ENCODE measurements at places on chromosomes 1 and 21.

- no peaks in the 10 kb centered on the region for H3K27me3 ChIP-seq
- peak; percentile 83 for ATAC-seq
- H3K4me3 ChIP-seq, result no peak overlapping the region
- peak overlapping the region; percentile 80 for H3K27ac ChIP-seq
These were observed 30.6 kb downstream of the MORN1 start for GRCh38 chr1:2360588-2361364.

- no peak overlapping the region for H3K27ac ChIP-seq
- H3K27me3 ChIP-seq, result no peaks in the 10 kb centered on the region
- H3K36me3 ChIP-seq, result no peaks in the 10 kb centered on the region
- no peak overlapping the region for H3K4me3 ChIP-seq
These were observed 18.4 kb upstream of the DESI2 start for GRCh38 chr1:244634546-244634945.

DNA sequence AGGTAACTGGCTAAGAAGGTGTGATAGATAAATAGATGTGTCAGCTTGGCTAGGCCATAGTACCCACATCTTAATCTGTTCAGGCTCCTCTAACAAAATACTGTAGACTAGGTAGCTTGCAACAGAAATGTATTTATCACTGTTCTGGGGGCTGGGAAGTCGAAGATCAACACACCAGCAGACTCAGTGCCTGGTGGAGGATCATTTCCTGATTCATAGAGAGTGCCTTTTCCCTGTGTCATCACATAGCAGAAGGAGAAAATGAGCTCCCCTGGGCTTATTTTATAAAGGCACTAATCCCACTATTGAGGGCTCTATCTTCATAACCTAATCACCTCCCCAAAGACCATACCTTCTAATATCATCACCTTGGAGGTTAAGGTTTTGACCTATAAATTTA lies 532.7 kb upstream of the OLFM3 start:
- H3K27ac ChIP-seq, result no peak overlapping the region
- no peaks in the 10 kb centered on the region for H3K4me1 ChIP-seq
- ATAC-seq, result no peak
- no peaks in the 10 kb centered on the region for H3K36me3 ChIP-seq

GRCh38 chr1:174217787-174218574 lies 58.7 kb downstream of the RABGAP1L start:
- H3K36me3 ChIP-seq, result no peaks in the 10 kb centered on the region
- ATAC-seq, result no peak
- peak overlapping the region; percentile 49 for H3K27ac ChIP-seq
- H3K27me3 ChIP-seq, result no peaks in the 10 kb centered on the region
- H3K4me1 ChIP-seq, result peaks cover 4% of the 10 kb centered on the region
- no peak overlapping the region for H3K4me3 ChIP-seq

- H3K4me3 ChIP-seq, result no peak overlapping the region
- no peaks in the 10 kb centered on the region for H3K36me3 ChIP-seq
- H3K27me3 ChIP-seq, result no peaks in the 10 kb centered on the region
- no peaks in the 10 kb centered on the region for H3K4me1 ChIP-seq
- ATAC-seq, result no peak
These were observed 113.8 kb upstream of the C8B start for GRCh38 chr1:57079454-57080157.

GRCh38 chr1:179016706-179017382 lies 8.8 kb upstream of the FAM20B start:
- peak; percentile 81 for ATAC-seq
- no peaks in the 10 kb centered on the region for H3K27me3 ChIP-seq
- peak overlapping the region; percentile 65 for H3K27ac ChIP-seq
- H3K36me3 ChIP-seq, result no peaks in the 10 kb centered on the region
- H3K4me1 ChIP-seq, result peaks cover 34% of the 10 kb centered on the region
- H3K4me3 ChIP-seq, result no peak overlapping the region

- ATAC-seq, result no peak
- H3K27ac ChIP-seq, result no peak overlapping the region
- no peaks in the 10 kb centered on the region for H3K27me3 ChIP-seq
- H3K36me3 ChIP-seq, result no peaks in the 10 kb centered on the region
- no peaks in the 10 kb centered on the region for H3K4me1 ChIP-seq
These were observed 401.5 kb downstream of the DSCAM start for GRCh38 chr21:40445349-40445921.

- H3K36me3 ChIP-seq, result no peaks in the 10 kb centered on the region
- H3K27me3 ChIP-seq, result no peaks in the 10 kb centered on the region
- H3K4me1 ChIP-seq, result peaks cover 10% of the 10 kb centered on the region
- no peak overlapping the region for H3K27ac ChIP-seq
- no peak overlapping the region for H3K4me3 ChIP-seq
These were observed 65.4 kb downstream of the TOMM20 start for GRCh38 chr1:235063068-235063765.

DNA sequence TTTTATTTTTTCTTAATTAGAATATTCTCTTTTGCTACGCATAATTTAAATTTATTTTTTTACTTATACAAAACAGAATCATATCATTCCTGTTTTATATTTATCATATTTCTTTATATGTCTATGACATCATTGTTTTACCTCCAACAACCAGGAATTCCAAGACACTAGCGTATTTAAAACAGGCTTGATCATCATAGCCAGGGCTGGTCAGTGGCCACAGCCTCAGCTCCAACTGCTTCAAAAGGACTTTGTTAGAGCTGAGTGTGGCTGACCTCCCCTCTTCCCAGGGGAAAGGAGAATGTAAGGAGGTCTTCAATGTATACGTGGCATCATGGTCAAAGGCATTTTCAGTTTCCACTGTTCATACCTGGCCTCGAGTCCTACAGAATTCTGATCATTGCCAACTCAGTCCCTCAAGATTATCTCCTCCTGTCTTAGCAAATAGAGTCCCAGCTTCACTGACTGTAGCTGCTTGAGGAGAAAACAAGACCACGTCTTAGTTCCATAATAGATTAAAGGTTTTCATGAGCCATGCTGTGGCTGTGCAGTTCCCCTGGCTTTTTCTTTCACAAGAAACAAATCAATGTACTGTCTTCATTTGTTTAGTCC lies 444.0 kb downstream of the PTPRC start:
- H3K4me3 ChIP-seq, result no peak overlapping the region
- no peak overlapping the region for H3K27ac ChIP-seq
- no peaks in the 10 kb centered on the region for H3K4me1 ChIP-seq
- H3K36me3 ChIP-seq, result no peaks in the 10 kb centered on the region
- H3K27me3 ChIP-seq, result no peaks in the 10 kb centered on the region

DNA sequence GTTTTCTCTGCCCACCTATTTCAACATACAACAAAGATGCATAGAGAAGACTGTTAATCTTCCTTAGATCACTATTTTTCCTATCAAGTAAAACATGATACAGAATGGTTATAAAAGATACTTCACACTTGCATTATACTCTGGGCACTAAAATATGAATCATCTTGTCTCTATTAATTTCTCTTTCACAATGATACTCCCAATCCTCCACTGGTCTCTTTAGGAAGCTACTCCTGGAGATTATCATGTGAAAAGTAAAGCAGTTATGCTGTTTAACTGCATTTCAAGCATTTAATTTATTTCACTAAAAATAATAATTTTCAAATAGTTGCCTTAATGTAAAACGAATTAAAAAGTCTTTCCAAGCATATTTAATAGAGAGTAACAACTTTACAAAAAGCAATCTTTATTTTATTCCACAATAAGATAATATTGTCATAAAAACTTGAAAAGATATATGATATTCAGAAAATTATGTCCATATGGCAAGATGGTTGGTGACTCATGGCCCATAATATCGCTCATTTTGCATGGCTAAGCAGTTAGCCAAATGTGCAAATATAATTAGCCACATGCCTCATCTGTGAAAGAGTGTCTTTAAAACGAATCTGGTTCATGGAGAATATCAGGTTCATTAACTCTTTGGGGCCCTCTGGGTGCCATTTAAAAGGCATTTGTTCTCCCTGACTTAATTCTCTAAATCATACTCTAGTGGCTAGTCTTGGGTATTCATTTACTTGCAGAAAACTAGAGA lies 1569.0 kb upstream of the B3GALT2 start:
- no peak overlapping the region for H3K27ac ChIP-seq
- H3K4me3 ChIP-seq, result no peak overlapping the region
- H3K4me1 ChIP-seq, result no peaks in the 10 kb centered on the region
- no peaks in the 10 kb centered on the region for H3K27me3 ChIP-seq

DNA sequence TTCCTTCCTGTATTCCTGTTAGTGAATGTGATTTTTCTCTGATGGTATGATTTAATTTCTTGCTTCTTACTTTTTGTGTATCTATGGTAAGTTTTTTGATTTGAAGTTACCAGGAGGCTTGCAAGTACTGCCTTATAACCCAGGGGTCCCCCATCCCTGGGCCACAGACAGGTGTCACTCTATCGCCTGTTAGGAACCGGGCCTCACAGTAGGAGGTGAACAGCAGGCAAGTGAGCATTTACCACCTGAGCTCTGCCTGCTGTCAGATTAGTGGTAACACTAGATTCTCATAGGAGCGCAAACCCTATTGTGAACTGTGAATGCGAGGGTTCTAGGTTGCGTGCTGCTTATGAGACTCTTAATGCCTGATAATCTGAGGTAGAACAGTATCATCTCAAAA lies 143.3 kb downstream of the RPS6KC1 start:
- no peaks in the 10 kb centered on the region for H3K4me1 ChIP-seq
- no peaks in the 10 kb centered on the region for H3K27me3 ChIP-seq
- ATAC-seq, result no peak
- H3K27ac ChIP-seq, result no peak overlapping the region

DNA sequence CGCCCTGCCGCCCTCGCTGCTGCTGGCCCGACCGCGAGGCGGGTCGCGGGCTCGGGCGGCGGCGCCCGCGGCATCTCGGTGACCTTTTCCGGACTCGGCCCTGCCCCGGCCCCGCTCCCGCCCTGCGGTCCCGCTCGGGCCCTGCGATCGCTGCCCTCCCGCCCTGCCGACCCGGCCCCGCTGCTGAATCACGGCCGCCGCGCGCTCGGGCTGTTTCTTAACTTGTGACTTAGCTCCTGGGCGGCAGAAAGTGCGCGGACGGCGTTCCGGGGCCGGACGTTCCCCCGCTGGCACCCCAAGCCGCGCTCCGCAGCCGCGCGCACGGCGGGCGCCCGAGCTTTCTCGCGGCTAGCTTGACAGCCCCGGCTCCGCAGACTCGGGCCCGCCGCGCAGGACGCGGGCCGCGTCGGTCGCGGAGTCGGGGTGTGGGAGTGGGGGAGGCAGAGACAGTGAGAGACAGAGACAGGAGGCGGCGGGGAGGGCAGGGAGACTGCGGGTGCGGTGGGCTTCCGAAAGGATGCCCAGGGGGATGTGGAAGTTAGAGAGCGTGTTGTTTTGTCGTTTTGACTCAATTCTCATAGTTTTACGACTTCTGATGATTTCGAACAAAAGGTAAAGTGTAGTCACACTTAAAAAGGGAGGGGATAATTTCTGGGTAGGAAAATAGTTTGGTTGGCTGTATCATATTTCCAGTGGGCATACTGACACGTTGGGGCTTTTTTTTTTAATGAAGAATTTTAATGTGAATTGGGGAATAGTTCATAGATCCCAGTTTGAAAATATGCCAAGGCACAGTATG lies 49.8 kb downstream of the PRDM2 start:
- peak; percentile 78 for ATAC-seq
- no peaks in the 10 kb centered on the region for H3K27me3 ChIP-seq
- peak overlapping the region; percentile 99 for H3K4me3 ChIP-seq
- peak overlapping the region; percentile 98 for H3K27ac ChIP-seq

GRCh38 chr1:218686258-218686657 lies 341.1 kb downstream of the TGFB2 start:
- H3K27me3 ChIP-seq, result no peaks in the 10 kb centered on the region
- no peak overlapping the region for H3K27ac ChIP-seq
- no peak for ATAC-seq

DNA sequence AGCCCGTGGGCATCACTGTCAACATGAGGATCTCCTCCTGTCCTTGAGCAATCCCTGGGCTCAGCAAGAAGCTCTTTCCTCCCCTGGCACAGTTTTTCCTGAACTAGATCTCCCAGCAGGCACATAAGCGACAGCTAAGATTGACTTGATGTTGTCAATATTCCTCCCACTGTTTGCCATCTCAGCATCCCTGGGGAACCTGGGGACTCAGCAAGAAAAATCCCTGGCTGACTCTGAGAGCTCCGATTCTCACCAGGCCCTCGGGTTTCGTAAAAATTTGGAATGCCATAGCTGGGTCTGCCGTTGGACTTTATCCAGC lies 687.2 kb downstream of the MATN1 start:
- H3K4me1 ChIP-seq, result no peaks in the 10 kb centered on the region
- no peaks in the 10 kb centered on the region for H3K36me3 ChIP-seq
- peaks cover 35% of the 10 kb centered on the region for H3K27me3 ChIP-seq
- H3K27ac ChIP-seq, result no peak overlapping the region
- no peak overlapping the region for H3K4me3 ChIP-seq
- ATAC-seq, result no peak

GRCh38 chr1:68796888-68797287 lies 300.0 kb upstream of the DEPDC1 start:
- H3K27ac ChIP-seq, result no peak overlapping the region
- H3K4me1 ChIP-seq, result peaks cover 6% of the 10 kb centered on the region
- H3K4me3 ChIP-seq, result no peak overlapping the region
- no peaks in the 10 kb centered on the region for H3K36me3 ChIP-seq

DNA sequence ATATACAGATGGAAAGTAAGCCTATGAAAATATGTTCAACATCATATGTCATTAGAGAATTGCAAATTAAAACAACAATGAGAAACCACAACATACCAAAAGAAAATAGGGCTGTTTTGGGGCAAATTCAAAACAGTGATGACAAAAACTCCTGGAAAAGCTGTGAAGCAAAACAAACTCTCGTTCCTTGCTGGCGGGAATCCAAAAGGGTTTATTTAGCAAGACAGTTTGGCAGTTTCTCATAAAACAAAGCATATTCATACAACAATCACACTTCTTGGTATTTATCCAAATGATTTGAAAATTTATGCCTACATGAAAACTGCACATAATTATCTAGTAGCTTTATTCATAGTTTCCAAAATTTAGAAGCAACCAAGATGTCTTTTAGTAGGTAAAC lies 44.4 kb downstream of the COL11A1 start:
- ATAC-seq, result no peak
- no peaks in the 10 kb centered on the region for H3K36me3 ChIP-seq
- H3K27me3 ChIP-seq, result no peaks in the 10 kb centered on the region
- H3K4me3 ChIP-seq, result no peak overlapping the region
- no peak overlapping the region for H3K27ac ChIP-seq
- no peaks in the 10 kb centered on the region for H3K4me1 ChIP-seq

GRCh38 chr1:162943622-162944021 lies 82.6 kb upstream of the CCDC190 start:
- no peak overlapping the region for H3K27ac ChIP-seq
- no peak overlapping the region for H3K4me3 ChIP-seq
- H3K27me3 ChIP-seq, result no peaks in the 10 kb centered on the region

DNA sequence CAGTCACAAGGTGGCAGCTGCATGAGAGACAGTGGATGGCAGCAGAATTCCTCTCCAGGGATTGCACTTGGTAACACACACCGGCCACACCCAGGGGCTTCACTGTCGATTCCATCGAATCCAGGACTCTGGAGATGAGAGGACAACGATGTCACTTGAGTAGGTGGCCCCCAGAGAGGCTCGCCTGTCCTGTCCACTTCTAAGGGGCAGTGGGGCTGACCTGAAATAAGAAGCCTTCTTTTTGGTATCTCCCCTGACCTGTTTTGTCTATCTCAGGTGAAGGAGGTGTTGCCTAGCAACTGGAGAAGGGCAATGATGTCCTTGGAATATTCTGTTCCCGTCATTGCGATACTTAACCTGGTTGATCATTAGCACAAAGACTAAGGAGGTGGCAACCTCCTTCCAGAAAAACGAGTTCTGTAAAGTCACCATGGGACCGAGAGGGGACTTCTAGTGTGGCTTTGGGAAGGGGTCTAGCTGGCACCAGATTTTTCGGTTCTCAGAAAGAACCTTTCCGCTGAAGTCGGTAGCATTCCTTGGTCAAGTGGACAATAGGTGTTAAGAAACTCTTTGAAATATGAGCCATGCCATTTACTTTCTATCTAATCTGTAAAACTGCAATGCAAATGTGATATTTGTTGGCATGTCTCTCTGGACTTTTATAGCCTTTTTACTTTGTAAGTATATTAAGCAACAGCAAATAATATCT lies 85.2 kb upstream of the TMPRSS2 start:
- no peak for ATAC-seq
- no peak overlapping the region for H3K27ac ChIP-seq
- no peaks in the 10 kb centered on the region for H3K4me1 ChIP-seq
- H3K36me3 ChIP-seq, result no peaks in the 10 kb centered on the region
- no peak overlapping the region for H3K4me3 ChIP-seq

All from gastroesophageal sphincter (tissue), 4 donors.